Fibroblast of lung (primary cell): ENCODE measurements at places on chromosomes 1 and 21.

DNA sequence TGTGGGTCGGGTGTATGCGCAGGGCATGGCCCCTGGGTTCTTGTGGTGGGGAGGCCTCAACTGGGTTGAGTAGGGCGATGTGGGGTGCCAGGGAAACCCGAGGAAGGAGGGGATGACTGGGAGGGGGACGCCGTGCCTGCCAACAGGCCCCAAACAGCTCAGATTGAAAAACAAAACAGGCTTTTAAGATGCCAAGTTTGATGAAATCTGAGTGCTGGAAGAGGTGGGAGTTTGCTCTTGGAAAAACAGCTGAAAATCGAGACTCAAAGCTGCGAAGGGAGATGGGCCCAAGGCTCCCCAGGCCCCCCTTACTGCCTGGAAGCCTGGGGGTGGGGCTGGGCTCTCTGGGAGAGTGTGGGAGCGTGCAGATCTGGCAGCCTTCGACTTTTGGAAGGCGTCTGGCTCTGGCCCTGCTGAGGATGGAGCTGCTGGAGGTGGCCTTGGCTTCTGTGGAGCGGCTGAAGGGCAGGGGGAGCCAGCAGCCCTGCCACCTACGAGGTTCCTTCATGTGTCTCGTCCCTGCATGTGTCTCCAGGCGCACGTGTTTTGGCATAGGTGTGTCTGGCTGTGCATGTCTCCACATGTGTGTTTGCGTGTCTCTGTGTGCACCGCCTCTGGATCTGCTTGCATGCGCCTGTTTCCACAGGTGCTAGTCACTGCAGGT, 33.3 kb downstream of the PTPRF start:
- H3K36me3 ChIP-seq = no peaks in the 10 kb centered on the region
- H3K27me3 ChIP-seq = no peaks in the 10 kb centered on the region
- H3K4me3 ChIP-seq = no peak overlapping the region
- peak; percentile 36 for DNase-seq
- no peak overlapping the region for H3K27ac ChIP-seq
- H3K4me1 ChIP-seq = peaks cover 7% of the 10 kb centered on the region

- no peaks in the 10 kb centered on the region for H3K36me3 ChIP-seq
- peak; percentile 71 for DNase-seq
- peaks cover 6% of the 10 kb centered on the region for H3K27me3 ChIP-seq
These were observed 11.1 kb upstream of the RAVER2 start for GRCh38 chr1:64733581-64734286.

DNA sequence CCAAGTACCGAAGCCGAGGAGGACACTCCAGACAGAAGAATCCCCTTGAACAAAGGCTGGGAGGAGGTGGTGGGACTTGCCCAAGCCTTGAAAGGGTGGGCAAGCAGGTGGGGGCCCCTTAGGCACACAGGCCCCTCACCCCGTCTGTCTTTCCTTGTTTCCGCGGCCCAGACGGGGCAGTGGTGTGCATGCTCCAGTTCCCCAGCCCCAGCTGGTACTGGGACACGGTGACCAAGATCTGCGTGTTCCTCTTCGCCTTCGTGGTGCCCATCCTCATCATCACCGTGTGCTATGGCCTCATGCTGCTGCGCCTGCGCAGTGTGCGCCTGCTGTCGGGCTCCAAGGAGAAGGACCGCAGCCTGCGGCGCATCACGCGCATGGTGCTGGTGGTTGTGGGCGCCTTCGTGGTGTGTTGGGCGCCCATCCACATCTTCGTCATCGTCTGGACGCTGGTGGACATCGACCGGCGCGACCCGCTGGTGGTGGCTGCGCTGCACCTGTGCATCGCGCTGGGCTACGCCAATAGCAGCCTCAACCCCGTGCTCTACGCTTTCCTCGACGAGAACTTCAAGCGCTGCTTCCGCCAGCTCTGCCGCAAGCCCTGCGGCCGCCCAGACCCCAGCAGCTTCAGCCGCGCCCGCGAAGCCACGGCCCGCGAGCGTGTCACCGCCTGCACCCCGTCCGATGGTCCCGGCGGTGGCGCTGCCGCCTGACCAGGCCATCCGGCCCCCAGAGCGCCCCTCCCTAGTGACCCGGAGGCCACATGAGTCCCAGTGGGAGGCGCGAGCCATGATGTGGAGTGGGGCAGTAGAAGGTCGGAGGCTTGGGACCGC, 50.8 kb downstream of the OPRD1 start:
- DNase-seq = no peak
- H3K4me1 ChIP-seq = no peaks in the 10 kb centered on the region

DNA sequence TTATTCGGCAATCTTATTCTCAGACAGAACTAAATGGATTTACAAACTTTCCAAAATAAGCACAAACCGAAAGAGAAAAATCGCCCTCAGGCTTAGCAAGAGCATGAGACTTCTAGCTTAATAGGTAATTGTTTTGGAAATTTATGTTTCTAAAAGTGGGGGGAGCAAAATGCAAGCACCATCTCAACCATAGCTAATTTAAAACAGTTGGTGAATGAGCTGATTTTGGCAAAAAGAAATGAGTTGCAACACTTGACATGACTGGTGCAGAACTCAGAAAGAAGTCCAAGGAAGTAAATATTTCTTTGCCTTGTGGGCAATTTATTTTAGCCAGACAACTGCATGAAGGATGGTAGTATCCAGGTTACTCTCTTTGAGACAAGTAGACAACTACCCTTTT, 71.5 kb upstream of the PTGFR start:
- no peaks in the 10 kb centered on the region for H3K36me3 ChIP-seq
- no peaks in the 10 kb centered on the region for H3K27me3 ChIP-seq
- no peak overlapping the region for H3K4me3 ChIP-seq
- H3K27ac ChIP-seq = no peak overlapping the region

- H3K4me1 ChIP-seq = no peaks in the 10 kb centered on the region
- H3K27ac ChIP-seq = no peak overlapping the region
- peaks cover 2% of the 10 kb centered on the region for H3K27me3 ChIP-seq
- no peak overlapping the region for H3K4me3 ChIP-seq
These were observed 73.1 kb upstream of the TSHB start for GRCh38 chr1:114956570-114956969.
